ENCODE measurements at places on chromosomes 12 and 14.

DNA sequence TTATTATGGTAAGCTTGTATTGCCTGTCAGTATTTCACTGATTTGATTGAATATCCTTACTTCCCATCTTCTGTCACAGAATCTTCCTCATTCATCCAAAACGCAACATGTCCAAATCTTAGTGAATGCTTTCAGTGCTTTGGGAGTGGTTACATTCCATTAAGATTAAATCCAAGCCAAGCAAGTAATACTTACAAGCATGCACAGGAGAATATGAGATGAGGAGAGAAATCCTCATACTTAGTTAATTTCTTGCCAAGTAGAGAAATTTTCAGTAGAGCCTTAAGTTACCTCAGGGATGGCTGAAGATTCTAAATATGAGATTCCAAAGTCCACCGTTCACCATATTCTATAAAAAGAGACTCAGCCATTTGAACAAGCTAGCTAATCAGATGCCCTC is 316.0 kb downstream of the RAD51B start:
- DNase-seq = no peak

DNA sequence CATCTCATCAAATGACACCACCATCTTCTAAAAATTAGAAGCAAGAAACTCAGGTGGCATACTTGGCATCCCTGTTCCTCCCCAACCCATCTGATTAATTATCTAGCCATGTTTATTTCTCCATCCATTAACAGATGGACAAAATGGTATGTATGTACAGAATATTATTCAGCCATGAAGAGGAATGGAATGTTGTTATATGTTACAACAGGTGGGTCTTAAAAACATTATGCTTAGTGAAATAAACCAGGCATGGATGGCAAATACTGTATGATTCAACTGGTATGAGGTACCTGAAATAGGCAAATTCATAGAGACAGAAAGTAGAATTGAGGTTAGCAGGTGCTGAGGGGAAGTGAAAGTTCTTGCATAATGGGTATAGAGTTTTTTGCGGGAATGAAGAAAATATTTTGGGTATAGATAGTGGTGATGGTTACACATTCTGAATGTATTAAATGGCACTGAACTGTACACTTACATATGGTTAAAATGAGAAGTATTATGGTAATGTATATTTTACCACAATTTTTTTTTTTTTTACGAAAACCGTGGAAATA is 17.5 kb downstream of the YY1 start:
- DNase-seq = no peak

- peak; percentile 70 for DNase-seq
Measured at GRCh38 chr14:59161561-59162175, 26.8 kb upstream of the DAAM1 start.

- DNase-seq = no peak
Measured at GRCh38 chr14:53545217-53545616, 392.1 kb upstream of the DDHD1 start.

- DNase-seq = no peak
Measured at GRCh38 chr12:3453990-3454680, 36.9 kb upstream of the PRMT8 start.

DNA sequence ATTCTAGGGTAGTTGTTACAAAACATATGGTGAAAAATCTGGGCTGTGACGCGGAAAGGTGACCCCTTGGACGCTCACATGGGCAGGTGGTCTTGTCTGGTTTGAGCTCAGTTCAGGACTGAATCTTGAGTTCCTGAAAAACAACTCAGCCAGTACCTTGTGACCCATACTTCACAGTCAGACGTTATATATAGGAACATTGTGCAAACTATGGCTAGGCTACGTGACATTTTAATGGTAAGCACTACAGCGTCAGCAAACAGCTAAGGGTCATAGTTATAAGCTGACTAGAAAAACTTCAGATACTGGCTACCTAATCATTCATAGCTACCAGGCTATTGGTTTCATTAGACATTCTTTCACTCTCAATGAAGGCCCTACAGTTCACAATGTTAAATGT is 14.8 kb upstream of the EDDM3A start:
- no peak for DNase-seq

- no peak for DNase-seq
Measured at GRCh38 chr12:108193917-108194316, 64.8 kb downstream of the WSCD2 start.

DNA sequence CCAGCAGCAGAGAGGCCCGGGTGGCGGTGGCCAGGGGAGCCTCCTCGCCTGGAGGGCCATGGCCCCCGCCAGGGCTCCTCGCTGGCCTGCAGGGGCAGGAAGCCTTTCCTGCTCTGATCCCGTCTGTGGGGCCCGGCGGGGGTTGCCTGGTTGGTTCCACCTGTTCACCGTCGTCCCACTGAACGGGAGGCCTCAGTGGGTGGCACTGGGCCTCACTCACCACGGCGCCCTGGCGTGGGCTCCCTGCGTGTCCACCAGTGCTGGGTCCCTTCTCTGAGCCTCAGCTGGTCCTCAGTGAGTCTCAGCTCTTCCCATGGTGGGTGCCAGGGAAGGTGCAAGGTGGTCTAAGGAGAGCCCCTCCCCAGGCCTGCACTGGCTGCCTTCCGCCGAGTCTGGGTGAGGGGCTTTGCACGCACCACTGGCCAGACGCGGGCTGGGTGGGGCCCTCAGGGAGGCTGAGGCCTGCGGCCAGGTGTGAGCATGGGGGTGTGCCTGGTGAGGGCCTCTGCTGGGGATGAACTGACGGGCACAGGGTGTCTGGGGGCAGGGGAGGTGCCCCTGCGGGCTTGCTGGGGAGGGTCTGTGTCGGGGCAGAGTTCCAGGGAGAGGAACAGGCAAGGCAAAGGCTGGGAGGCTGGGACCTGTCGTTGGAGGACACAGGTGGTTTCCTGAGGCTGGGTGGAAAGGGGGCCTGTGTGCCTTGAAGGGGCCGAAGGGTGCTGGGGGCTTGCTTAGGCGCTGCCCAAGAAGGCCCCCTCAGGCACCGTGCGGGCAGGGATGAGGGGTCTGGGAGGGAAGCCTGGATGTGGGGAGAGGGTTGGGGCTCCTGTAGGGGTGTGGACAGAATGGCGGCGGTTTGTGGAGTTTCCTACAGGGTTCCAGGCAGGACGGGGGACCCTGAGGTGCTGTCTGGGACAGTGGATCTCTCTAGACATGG is 339.8 kb downstream of the TMEM121 start:
- no peak for DNase-seq

DNA sequence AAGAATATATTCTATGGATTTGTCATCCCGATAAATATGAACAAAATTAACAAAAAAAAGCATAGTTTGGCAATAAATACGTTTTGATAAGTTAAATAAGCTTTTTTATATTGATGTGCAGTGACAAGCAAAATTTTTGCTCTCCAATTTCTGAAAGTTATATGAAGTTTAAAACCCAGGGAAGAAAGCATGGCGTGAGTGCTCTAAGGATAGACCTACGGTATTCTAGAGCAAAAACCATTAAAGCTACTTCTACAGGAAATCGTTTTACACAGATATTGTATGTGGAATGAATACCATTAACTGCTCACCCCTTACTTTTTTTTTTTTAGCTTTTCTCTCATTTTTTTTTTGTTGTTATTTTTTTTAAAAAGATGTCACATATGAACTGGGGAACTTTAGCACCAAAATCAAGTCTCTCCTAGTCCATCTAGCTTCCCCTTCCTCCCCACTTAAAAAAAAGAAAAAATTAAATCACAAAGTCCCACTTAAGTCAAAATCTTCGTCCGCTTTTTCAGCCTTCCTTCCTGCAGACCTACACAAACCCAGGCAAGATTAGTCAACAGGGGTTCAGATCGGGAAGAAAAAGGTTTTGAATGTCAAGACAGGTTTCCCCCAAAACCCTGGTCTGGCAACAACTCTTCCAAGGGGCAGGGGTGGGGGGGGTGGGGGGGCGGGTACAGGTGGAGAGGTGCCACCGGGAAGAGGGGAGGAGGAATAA is 4.4 kb downstream of the ZFP36L1 start:
- DNase-seq = no peak
